ENCODE measurements at places on chromosomes 3 and 15.
A peak's percentile ranks its signal among the peaks of the same experiment; 100 is the strongest.

DNA sequence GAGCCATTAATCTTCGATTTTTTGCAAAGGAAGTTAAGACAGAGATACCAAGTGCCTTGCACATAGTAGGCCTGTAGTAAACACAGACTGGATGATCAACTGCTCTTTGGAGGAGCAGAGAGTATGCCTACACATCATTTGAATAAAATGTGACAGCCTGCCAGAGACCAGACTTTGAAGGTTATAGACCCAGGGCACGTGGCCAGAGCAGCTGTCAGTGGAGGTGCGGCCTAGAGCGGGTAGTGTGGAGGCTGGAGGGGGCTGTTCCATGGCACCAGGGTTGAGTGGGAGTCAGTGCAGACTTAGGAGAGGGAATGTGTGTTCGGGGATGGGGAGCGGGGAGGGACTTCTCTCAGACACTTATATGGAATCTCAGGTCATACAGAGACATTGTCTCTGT lies 80.8 kb downstream of the SMAD3 start:
- DNase-seq: no peak

DNA sequence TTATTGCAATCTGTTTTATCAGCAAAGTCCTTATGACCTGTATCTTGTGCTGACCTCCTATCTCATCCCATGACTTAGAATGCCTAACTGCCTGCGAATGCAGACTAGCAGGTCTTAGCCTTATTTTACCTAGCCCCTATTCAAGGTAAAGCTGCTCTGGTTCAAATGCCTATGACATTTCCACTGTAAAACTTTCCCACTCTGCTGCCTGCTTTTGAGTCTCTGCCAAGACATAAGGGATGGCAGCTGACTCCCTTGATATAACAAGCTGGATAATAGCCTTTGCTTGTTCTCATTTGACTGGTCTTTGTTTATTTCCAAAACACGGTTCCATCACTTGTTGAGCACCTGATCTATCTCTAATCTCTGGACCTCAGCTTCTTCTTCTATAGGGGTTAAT lies 131.9 kb upstream of the STRIT1 start:
- no peak for DNase-seq

- no peak for DNase-seq
Observed at GRCh38 chr15:54941417-54941816, 255.3 kb downstream of the RSL24D1 start.

- no peak for DNase-seq
Observed at GRCh38 chr15:77023576-77024272, 28.8 kb downstream of the PSTPIP1 start.

GRCh38 chr3:119427669-119428068 lies 35.7 kb downstream of the TMEM39A start:
- no peak for DNase-seq

DNA sequence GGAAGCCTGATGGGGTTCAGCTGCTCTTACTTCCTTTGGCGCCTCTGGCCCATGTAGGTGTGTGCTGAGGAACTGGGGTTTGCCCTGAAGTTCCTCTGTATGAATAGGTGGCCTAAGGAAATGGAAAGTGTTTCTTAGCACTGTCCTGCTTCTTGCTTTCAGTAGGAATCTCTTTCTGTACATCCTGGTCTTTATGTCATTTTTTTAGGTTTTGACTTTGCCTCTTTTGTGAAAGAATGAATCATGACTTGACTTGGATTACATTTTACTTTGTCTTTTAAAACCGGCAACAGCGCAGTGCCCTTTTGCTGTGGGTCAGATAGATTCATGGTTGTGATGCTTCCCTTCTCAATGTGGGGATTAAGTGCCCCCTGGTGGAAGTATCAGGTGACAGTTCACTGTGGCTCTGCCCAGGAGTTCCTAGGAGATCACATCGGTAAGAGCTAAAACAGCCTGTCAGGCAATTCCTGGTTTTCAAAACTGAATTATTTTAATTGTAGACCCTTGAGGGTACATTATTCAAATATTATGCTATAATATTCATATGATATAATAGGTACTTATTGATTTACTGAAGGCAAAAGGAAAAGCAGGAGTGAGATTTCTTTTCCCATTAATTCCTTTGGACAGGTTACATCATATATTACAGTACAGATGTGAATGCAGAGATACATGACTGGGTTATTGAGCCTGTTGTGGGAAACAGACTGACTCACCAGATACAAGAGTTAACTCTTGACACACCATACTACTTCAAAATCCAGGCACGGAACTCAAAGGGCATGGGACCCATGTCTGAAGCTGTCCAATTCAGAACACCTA lies 95.4 kb downstream of the HCN4 start:
- DNase-seq: peak; percentile 49

- DNase-seq: no peak
Observed at GRCh38 chr3:154314152-154314551, 10.1 kb downstream of the DHX36 start.

- no peak for DNase-seq
Observed at GRCh38 chr3:57822686-57823085, 66.6 kb downstream of the SLMAP start.

GRCh38 chr15:93164409-93164808 lies 75.4 kb upstream of the RGMA start:
- no peak for DNase-seq

DNA sequence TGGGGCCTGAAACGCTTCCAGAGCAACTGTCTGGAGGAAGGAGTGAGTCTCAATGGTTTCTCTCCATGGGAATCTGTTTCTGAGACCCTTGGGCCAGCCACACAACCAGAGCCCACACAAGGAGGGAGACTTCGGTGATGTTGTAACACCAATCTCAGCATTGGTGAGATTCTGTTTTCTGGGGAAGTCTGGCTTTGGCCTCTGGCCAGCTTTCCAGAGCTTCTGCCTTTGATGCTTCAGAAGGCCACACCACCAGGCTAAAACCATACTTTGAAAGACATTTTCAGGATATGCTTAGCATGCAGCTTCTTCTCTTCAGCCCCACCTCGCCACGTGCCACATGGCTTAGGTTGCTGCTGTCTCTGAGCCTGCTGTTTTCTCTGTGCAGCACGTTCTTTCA lies 3.6 kb upstream of the EEFSEC start:
- no peak for DNase-seq

GRCh38 chr3:132230156-132231000 lies 86.8 kb upstream of the ACP3 start:
- DNase-seq: no peak

DNA sequence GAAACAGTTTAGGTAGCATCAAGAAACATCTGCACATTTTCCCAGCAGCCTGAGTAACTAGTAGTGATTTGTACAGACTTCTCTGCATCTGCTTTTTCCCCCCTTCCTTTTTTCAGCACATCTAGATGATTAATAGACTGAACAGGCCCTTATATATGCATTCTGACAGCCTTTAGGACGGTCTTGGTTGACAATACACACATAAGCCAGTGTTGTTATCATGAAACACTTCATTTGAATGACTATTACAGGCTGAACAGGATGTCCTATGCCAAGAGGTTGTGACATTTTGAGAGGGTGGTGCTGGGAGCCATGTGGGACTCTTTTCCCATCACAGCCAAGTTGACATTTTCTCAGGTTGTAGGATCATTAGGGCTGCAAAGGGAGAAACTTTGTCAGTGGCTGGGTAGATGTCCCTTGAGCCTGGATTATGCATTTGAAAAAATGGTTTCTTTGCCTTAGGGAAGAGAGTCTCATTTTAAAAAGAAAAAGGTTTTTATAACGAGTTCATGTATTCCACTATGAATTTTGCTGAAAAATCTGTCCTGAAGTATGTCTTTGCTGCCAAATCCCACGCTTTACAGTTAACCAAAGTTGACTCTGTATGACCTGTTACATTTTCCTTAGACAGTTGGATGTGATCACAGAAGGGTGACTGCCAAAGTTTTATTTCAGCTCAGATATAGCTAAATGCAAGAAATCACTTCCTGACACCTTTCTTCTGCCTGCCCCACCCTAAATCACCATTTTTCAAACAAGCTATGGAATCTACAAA lies 73.7 kb downstream of the FILIP1L start:
- DNase-seq: no peak

DNA sequence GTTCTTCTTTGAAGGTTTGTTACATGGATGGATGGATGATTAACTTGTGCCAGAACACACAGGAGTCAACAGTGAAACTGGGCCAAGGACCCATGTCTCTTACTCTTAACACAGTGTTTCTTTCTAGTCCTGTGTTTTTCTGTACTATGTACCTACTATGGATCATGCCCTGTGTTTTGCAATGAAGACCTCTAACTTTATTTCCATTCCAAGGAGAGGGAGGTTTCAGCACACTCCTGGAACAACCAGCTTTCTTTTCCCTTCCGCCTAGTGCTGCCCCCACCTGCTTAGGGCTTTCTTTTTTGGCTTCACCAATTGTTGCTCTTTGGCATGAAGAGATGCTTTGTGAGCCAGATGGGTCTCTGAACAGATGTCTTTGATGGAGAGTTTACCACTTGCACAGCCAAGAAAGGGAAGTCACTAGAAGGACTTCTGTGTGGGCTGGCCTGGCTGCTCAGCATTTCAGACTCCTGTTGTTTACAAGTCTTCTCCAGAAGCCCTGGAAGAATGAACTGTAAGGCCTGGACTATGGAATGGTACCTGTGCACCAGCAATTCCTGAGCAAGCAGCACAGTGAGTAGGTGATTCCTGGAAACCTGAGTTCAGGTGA lies 44.5 kb downstream of the SNAPC5 start:
- no peak for DNase-seq

GRCh38 chr3:194657439-194657838 lies 14.6 kb downstream of the LSG1 start:
- DNase-seq: peak; percentile 95

GRCh38 chr3:159789017-159789416 lies 199.6 kb upstream of the IL12A start:
- no peak for DNase-seq

DNA sequence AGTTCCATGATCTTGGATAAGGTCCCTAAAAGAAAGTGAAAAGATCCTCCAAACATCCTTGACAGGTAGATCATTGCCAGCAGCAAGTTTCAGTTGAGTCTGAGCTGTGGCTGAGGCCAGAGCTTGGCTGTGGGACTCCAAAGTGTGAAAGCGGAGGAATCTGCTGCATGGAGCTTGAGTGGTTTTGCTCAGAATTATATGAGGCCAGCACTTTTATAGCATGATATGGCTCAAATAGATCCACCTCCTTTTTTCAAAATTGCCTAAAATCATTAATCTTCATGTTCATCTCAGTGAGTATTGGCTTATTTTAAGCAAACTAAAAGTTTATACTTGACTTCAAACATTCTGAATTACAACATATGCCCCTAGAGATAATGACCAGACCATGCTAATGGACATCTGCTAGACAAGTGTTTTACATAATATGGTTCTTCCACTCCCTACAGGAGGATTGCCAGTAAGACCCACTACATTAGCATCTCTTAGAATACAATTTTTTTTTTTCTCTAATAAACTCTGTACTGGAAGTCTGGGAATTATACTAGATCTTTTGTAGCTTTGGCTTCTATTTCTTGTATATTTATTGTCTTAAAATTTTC lies 368.1 kb downstream of the ZPLD1 start:
- DNase-seq: no peak

DNA sequence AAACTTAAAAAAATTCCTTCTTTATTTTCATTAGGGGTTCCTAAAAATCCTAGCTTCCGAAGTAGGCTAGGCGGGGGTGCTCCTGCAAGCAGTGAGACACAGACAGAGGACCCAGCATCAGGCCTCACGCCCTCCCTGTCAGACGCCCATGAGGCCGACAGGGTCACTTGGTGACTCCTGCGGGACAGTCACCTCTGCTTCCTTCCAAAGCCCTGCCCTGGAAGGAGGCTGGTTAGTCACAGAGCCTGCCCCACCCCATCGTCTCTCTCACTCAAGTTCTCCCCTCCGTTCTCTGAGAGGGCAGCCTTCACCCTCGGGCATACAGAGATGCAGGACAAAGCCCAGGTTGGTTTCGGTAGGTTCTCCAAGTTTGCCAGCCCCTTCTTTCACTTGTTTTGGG lies 38.6 kb downstream of the EHD4 start:
- no peak for DNase-seq

GRCh38 chr3:184176377-184177330 lies 2.0 kb downstream of the AP2M1 start:
- DNase-seq: peak; percentile 32

- DNase-seq: peak; percentile 33
Observed at GRCh38 chr15:62075595-62076277, 9.0 kb downstream of the C2CD4A start.

GRCh38 chr3:184335291-184335660 lies 2.1 kb upstream of the FAM131A start:
- peak; percentile 46 for DNase-seq

- DNase-seq: peak; percentile 5
Observed at GRCh38 chr3:16423298-16423697, 90.2 kb downstream of the RFTN1 start.

DNA sequence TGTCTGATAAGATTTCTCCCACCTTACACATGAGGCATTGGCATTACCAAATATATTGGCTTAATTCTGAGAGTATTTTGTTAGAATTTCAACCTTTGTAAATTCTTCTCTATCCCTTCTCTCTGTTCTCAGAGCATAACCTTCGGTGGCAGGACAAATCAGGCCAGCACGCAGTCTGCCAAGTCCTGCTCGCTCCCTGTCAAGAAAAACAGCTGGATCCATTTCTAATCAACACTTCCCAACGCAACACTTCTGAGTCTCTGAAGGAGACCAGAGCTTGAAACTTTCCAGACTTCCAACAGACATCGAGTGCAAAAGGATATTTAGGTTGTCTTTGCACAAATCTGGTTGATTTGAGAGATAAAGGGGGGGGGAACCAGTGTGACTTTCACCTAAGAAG lies 125.7 kb downstream of the SV2B start:
- DNase-seq: no peak

DNA sequence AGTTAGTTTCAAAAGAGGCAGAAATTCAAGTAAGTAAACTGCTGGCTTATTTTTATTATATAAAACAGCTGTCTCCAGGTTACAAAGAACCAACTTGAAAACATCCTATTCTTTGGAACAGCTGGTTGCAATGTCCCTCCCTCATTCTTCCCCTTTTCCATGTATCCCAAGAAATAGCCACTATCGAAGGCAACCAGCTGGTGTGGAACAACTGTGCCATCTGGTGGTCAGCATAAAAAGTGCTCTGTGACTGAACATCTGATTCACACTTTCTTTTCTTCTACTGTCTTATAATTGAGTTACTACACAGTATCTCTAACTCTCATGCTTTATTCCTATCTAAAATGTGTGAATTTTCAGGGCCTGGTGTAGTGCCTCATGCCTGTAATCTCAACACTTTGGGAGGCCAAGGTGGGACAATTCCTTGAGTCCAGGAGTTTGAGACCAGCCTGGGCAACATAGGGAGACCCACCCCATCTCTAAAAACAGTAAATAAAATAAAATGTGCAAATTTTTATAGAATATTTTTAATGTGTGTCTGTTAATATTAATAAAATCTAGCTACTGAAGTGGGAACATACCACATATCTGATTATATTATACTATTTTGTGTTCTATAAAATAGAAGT lies 9.6 kb downstream of the OSBPL11 start:
- DNase-seq: peak; percentile 65
